SK-MEL-5 (cell line): ENCODE measurements at places on chromosomes 6 and 20. TPM values are rescaled to one million over a fixed set of nuclear protein-coding genes. Genes with fewer than 3 reads are reported as not detected.

The PTPRT gene
- not detected in 2 replicates for total RNA-seq

The STMND1 gene
- not detected in 2 replicates for total RNA-seq

The PTCHD4 gene
- 8.4 and 8.9 TPM in 2 replicates for total RNA-seq

The TTK gene
- total RNA-seq, result 29.8 and 31.3 TPM in 2 replicates

The KHDC1 gene
- total RNA-seq, result 0.19 TPM in 1 of 2 replicates, not detected in the other

The EIF2S2 gene
- 198 and 226 TPM in 2 replicates for total RNA-seq

The SLCO4A1 gene
- total RNA-seq, result 48.1 and 53.5 TPM in 2 replicates

The TP53TG5 gene
- not detected in 2 replicates for total RNA-seq

The SLC13A3 gene
- total RNA-seq, result 4.1 and 5.2 TPM in 2 replicates

The PACRG gene
- total RNA-seq, result not detected in 2 replicates

The PKIB gene
- total RNA-seq, result 1.0 and 1.4 TPM in 2 replicates

The FOXS1 gene
- not detected in 2 replicates for total RNA-seq

The SYCP2 gene
- total RNA-seq, result 3.9 and 4.9 TPM in 2 replicates

The KDM1B gene
- total RNA-seq, result 49.9 and 54.2 TPM in 2 replicates

The NMBR gene
- total RNA-seq, result not detected in 2 replicates

The IMPG1 gene
- not detected in 2 replicates for total RNA-seq
